ENCODE measurements at places on chromosomes 4 and X. TPM values are rescaled to one million over a fixed set of nuclear protein-coding genes. Genes with fewer than 3 reads are reported as not detected.

Gene PLXNB3
- total RNA-seq = 49.2 TPM

DNA sequence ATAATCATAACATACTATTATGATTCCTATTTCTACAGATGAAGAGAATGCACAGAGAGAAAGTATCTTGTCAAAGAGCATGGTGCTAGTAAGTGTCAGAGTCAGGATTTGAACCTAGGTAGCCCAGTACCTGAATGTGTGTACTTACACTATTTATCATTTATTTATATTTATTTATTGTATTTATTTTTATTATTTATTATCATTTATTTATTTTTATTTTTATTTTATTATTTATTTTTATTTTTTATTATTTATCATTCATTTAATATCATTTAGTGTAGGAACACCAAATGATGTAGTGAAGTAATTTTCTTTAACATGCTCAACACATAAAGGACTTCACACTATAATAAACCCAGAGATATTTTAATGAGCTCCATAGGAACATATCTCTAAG, 209.4 kb upstream of the ZFP42 start:
- H3K27ac ChIP-seq = no peak overlapping the region
- H3K36me3 ChIP-seq = no peaks in the 10 kb centered on the region
- no peaks in the 10 kb centered on the region for H3K27me3 ChIP-seq
- DNase-seq = no peak
- H3K4me1 ChIP-seq = no peaks in the 10 kb centered on the region
- H3K4me3 ChIP-seq = no peak overlapping the region

DNA sequence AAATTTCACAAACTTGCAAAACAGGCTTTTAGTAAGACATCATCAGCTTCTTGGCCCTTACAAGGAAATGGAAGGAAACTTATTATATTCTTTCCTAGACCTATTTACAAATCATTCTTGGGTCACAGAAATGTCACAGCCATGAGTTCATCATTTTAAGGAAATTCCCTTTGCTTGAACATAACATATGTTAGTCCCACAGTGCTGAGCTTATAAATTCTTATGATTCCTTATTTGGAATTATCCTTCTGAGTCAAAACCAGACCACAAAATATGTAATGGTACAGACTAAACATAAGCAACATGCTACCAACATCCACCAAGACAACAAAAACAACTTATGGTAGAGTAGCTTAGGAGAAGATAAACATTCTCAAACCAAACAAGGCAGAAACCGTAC, 236.9 kb upstream of the CTSO start:
- no peak overlapping the region for H3K27ac ChIP-seq
- DNase-seq = peak; percentile 37
- no peaks in the 10 kb centered on the region for H3K36me3 ChIP-seq
- no peaks in the 10 kb centered on the region for H3K27me3 ChIP-seq
- H3K4me3 ChIP-seq = no peak overlapping the region

DNA sequence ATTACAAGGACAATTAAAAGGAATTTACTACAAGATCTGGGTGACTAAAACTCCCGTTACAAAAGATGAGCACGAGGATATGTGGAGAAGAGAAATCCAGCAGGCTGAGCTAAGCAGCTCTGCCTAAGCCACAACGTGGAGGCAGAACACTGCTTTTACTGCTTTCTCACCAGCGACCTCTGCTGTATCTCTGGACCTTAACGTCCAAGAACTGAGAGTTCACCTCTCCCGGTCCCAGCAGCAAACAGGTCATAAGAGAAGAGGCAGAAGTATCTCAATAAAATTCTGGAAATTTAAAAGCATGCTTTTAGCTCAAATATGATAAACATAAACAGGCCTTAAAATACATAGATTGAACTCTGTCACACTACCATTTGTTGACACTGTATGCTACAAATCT, 81.0 kb downstream of the ADGRA3 start:
- H3K27ac ChIP-seq = no peak overlapping the region
- H3K27me3 ChIP-seq = no peaks in the 10 kb centered on the region
- peak; percentile 35 for DNase-seq
- H3K4me3 ChIP-seq = no peak overlapping the region
- no peaks in the 10 kb centered on the region for H3K4me1 ChIP-seq

- no peak overlapping the region for H3K4me3 ChIP-seq
- no peaks in the 10 kb centered on the region for H3K4me1 ChIP-seq
- DNase-seq = no peak
- no peaks in the 10 kb centered on the region for H3K27me3 ChIP-seq
- peaks cover 11% of the 10 kb centered on the region for H3K36me3 ChIP-seq
Observed at GRCh38 chrX:23782455-23782854, 518 bp upstream of the SAT1 start.
